COR-L47 (cell line): ENCODE measurements at places on chromosomes 7 and 10.

- DNase-seq, result no peak
Observed at GRCh38 chr7:150766334-150766709, 29.1 kb downstream of the GIMAP5 start.

DNA sequence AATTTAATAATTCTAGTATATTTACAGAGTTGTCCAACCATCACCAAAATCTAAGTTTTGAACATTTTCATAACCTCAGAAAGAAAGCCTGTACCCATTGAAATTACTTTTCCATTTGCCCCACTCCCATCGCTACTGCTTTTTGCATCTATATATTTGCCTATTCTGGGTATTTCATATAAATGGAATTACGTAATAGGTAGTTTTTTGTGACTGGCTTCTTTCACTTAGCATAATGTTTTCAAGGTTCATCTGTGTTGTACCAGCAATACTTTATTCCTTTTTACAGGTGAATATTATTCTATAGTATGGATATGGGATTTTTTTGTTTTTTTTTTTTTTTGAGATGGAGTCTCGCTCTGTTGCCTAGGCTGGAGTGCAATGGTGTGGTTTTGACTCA, 22.6 kb downstream of the KIF11 start:
- DNase-seq, result no peak

- no peak for DNase-seq
Observed at GRCh38 chr7:94052398-94053180, 48.4 kb upstream of the BET1 start.

GRCh38 chr7:47008461-47008860, 573.5 kb downstream of the TNS3 start:
- DNase-seq, result no peak

DNA sequence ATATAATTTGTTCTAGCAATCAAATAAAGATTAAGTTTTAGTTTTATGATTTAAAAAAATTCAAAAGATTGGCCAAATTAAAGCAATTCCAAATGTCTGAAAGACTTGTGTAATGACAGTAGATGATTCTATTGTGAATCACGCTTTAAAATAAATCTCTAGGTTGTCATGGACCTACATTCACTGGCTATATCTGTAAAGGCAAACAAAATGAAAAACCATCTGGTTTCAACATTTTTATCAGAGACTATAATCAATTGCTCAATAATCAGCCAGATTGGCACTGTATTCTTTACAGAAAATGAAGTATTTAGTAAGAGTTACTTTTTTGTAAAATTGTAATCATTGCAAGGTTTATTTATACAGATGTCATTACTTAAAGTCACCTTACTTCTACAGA, 60.7 kb downstream of the DGKB start:
- DNase-seq, result no peak

DNA sequence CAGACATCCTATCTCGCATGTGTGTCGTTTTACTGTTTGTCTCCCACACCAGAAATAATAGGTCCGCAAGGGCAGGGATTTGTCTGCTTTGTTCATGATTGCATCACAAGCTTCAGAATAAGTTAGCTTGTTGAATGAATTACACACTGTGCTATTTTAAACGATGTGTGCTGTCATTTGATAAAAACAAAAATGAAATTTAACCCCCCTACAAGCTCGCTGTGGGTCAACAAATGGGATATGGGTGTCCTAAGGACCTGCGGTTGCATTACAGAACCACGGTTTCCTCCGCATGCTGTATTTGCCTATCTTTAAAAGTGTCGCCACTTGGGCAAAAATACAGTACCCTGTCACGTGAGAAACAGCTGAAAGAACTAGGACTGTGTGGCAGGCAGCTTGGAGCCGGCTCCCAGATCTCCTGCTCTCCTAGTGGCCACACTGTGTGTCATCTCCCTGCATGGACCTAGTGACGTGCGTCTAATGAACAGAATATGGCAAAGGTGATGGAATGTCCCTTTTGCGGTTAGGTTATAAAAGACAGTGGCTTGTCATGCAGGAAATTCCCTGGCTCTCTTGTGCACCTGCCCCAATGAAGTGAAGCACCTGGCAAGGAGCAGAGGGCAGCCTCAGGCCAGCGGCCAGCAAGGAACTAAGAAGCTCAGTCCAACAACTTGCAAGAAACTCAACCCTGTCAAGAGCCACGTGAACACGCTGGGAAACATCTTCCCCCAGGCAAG, 32.9 kb upstream of the CRYGN start:
- no peak for DNase-seq

DNA sequence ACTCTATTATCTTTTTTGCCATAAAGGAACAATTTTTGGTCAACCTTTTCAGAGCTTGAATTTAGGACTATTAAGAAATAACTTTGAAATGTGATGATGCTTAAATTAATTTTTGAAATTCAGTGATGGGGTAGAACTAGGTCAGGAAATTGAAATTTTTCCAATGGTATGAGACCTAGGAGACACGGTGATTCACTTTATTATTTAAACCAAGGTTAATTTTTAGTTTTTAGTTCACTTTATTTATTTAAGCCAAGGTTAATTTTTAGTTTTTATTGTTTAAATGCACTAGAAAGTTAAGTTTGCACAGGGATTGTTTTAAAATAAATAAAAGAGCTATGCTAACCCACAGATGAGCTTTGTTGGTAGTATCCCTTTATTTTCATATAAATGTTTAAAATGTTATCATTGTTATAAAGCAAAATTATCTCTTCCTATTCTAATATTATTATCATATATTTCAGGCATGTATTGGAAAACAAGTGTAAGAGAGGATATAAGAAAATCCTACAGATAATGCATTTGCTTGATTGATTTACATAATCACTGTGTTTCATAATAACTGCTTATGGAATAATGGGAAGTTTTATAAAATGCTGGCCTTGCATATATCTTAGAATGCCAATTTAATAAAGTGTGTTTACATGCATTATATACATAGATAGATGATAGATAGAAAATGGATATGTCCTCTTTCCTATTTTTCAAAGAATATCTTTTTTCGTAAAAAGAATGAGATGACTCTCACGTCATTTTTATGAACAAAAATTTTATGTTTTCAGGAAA, 163.6 kb downstream of the HGF start:
- DNase-seq, result no peak

DNA sequence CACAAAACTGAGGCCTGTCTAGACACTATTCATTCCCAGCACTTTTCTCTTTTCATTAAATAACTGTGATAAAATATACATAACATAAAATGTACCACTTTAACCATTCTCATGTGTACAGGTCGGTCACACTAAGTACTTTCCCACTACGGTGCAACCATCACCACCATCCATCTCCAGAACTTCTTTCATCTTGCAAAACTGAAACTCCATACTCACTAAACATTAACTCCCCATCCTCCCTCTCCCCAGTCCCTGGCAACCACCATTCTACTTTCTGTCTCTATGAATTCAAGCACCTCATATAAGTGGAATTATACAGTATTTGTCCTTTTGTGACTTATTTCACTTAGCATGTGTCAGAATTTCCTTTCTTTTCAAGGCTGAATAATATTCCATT, 53.0 kb downstream of the ARHGAP12 start:
- DNase-seq, result no peak

GRCh38 chr10:65798133-65798532, 1127.7 kb upstream of the LRRTM3 start:
- no peak for DNase-seq
